ENCODE measurements at places on chromosomes 3 and 15.
A peak's percentile ranks its signal among the peaks of the same experiment; 100 is the strongest.

GRCh38 chr3:43477600-43477999 is 144.2 kb downstream of the ANO10 start:
- DNase-seq = peak; percentile 29

DNA sequence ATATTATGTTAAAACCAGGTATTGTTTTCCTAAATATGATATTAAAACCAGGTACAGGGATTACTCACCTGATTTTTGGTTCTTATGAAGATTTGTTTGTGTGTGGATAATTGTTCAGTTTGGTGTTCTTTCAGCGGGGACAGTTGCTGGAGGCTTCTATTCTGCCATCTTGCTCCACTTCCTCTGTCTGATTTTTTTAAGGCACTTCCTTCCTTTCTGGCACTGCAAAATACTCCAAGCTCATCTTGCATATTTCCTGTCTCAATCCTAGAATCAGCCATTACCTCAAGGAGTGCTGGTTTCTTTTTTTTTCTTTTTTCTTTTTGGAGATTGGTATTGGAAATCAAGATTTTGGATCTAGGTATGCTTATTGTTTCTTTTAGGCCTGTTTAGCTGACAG is 229.9 kb downstream of the SV2B start:
- no peak for DNase-seq

DNA sequence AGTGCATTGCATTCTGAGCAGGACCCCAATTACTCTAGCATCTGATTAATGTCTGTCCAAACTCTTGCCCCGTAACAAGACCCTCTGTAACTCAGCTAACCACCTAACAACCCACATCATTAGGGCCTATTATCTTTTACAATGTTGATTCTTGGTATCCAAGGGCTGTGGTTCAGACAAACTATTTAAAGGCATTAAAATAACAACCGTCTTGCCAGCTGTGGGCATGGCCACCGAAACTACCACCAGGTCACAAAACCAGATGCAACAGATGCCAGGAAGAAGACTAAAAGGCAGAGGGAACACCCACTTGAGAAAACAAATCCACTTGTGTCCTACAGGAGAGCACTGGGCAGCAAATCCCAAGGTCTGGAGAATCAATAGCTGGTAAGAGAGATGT is 262.9 kb downstream of the ERC2 start:
- DNase-seq = no peak

DNA sequence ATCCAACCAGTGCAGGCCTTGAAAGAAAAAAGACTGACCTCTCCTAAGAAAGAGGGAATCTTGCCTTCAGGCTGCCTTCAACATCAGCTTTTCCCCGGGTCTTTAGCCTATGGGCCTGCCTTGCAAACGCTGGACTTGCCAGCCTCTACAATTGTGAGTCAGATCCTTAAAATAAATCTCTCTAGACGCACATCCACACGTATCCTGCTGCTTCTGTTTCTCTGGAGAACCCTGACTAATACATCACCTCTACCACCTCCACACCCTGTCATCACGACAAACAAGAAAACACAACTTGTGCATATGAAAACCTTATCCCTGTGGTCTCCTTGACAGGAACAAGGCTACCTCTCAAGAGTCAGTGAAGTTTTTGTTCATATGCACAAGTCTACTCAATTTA is 11.8 kb downstream of the CYFIP1 start:
- no peak for DNase-seq

DNA sequence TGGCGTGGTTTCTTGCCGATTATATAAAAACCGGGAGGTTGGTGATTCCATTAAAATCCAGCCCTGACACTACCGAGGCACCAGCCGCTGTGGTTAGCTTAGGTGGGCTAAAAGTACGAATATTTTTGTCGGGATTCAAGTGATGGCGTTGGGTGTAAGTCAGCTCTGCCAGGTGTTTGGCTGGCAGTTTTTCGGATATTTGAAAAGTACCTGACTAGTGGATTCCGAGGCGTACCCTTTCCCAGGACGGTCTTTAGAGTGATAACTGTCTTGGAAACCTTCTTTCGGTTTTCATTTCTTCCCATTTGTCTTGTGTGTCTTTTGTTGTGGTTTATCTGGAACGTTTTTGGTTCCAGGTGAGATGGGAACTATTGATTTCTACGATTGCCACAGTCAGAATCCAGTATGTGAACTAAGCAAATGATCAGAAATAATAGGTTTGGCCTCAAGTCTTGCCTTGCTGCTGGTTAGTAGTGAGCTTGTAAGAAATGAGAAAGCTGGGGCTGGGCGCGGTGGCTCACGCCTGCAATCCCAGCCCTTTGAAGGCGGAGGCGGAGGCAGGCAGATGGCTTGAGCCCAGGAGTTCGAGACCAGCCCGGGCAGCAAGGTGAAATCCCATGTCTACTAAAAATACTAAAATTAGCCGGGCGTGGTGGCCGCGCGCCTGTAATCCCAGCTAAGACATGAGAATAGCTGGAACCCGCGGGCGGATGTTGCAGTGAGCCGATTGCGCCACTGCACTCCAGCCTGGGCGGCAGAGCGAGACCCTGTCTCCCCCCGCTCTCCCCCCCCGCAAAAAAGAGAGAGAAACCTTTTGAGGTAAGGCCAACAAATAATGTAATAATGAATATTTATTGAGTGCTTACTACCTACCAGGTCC is 1.4 kb downstream of the FYTTD1 start:
- no peak for DNase-seq
